NCI-H2227 treated with DMSO at 0.1 percent for 48 hours (cell line): ENCODE measurements at places on chromosomes 2 and 18.

DNA sequence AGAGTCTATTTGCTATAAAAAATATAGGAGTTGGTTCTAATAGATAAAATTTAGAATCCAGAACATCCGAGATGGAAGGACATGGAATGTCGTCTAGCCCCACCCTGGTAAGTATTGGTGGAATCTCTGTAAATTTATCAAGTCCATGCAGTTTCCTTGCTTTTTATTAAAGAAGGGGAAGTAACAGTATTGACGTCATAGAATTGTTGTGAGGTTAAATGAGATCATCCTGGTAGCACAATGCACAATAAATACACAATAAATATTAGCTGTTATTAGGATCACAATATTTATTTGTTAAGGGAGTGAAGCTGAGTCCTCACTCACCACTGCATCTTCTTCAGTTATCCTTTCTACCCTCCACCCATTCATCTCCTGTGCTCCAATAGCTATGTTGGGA lies 16.7 kb upstream of the TMEM177 start:
- DNase-seq, result no peak

DNA sequence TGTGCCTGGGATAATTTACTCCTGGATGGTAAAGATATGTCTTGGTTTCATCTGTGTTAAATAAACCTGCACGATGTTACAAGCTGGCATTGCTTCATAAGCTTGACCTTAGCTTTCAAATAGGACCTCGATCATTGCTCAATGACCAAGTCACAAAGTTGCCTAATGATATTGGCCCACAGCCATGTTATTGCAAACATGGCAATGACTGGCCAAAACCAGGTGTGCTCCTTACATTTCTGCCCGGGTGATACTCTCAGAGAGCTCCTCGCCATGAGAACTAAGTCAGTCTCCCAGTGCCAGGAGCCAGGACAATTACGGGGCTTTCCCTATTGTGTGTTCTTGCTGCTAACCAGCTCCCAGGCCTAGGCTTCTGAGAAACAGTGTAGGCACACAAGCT lies 72.5 kb upstream of the CYP1B1 start:
- no peak for DNase-seq

GRCh38 chr2:41180387-41180786 lies 728.5 kb upstream of the SLC8A1 start:
- DNase-seq, result no peak

- no peak for DNase-seq
Measured at GRCh38 chr2:38200598-38200997, 124.6 kb upstream of the CYP1B1 start.

GRCh38 chr2:234825616-234826015 lies 126.2 kb upstream of the SH3BP4 start:
- DNase-seq, result no peak

DNA sequence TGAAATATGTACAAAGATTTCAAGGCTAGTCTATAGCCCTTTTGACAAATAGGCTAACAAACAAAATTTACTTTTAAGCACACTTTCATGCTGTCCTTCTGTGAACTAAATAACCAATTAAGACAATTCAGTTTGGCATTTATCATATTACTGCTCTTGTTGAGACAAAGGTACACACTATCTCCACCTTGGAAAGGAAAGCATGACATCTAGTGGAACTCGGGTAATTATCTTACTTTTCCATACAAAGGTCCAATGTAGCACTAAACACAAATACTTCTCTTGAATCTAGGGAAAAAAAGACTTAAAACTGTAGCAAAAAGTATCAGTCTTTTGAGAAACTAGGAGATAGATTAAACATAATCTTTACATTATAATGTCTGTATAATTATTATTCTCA lies 125.0 kb upstream of the CD226 start:
- DNase-seq, result no peak

GRCh38 chr2:207956771-207957170 lies 68.6 kb downstream of the PLEKHM3 start:
- DNase-seq, result no peak

DNA sequence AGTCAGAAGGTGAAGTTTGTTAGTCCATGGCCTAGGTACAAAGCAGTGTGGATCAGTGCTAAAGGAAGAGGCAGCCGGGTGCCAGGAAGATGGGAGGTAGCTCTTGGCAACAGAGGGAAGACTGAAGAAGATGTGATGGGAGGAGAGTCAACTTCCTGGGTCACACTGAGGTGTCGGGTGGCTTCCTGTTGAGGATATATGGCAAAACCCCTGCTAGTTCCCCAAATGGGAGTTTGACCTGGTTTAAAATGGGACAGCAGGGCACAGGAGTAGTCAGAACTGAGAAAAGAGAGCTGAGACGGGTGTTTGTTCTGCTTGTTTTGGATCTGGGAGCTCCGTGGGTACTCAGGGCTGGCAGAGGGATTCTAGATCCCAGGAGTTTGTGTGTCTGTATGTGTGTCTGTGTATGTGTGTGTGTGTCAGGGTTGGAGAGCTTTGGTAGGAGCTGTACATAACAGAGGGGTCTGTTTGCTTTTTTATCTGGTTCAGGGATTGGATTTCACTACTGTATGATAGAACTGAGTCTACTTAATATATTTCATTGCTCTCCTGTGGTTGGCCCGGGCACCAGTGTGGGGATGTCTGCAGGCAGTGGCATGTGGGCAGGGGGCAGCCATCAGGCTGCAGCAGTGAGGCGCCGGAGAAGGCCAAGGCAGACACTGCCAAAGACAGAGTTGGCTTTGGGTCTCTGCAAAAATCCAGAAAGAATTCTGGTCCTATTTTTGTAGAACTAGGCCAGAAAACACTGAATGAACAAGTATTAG lies 17.1 kb downstream of the MXD1 start:
- DNase-seq, result no peak

- DNase-seq, result no peak
Measured at GRCh38 chr2:46008091-46008870, 288.9 kb upstream of the EPAS1 start.

DNA sequence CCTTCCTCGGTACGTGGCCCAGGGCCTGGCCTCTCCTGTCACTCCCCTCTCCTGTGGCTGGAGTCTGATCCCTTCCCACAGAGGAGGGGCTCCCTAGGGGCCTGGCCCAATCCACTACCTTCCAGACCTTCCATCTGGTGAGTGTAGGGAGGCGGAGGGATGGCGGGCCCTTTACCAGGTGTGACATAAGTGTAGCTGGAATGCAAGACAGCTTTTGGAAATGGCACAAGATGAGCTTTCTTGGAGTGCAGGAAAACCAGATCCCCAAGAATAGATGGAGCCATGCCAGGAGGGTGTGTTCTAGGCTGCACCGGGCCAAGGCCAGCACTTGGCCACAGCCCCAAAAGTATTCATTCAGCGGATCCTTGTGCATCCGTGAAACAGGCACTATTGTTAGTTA lies 30.1 kb downstream of the IGFBP5 start:
- DNase-seq, result no peak

DNA sequence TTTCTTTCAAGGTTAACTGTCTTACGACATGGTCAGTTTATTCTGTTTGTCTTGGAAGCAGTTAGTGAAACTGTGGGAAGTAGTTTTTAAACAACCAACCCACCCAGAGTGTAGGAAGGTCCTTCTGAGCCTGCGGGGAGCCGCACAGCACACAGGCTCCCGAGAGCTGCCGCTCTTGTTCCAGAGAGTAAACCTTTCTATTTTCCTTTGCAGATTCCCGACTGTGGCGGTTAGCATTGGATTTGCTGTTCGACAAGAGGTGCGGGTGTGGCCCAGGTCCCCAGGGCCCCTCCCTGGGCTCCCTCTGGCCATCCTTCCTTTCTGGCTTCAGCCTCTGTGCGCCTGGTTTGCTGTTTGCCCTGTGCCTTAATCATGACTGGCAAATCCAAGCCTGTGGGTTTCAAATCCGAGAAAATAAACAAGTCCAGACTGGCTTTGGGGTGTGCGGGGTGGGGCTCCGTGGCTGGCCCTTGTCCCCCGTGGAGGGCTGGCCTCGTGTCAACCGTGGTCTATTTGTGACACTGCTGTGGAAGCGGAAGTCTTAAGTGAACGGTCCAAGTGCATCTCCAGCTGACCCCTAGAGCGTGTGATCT lies 30.7 kb downstream of the IMPA2 start:
- no peak for DNase-seq

DNA sequence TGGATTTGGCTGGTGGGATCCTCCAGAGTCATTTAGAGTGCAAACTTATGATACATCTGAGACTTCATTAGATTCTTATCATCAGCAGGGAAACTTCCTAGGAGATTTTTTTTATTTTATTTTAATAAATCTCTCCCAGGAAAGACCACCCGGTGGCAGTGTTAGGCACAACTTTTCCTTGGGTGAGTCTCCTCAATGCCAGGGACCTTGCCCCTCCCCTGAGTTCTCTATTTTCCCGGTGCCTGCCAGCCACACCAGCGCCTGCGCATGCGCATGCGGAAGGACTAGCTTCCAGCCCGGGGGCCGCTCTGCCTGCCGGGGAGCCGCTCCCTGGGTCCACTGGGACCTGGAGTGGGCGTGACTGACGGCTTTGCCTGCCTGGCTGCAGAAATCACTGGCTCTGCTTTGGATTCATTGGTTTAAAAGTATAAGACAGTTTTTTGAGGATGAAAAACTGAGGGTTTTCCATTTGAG lies 86.6 kb downstream of the TMEM182 start:
- peak; percentile 90 for DNase-seq

- no peak for DNase-seq
Measured at GRCh38 chr18:79857082-79857671, 59.4 kb downstream of the KCNG2 start.

GRCh38 chr2:68216454-68217310 lies 35.6 kb downstream of the PPP3R1 start:
- DNase-seq, result no peak

GRCh38 chr2:74439373-74439772 lies 2.4 kb downstream of the RTKN start:
- no peak for DNase-seq

- DNase-seq, result peak; percentile 80
Measured at GRCh38 chr2:210195101-210195852, 24.1 kb upstream of the KANSL1L start.

GRCh38 chr2:25109822-25110221 lies 58.6 kb downstream of the POMC start:
- no peak for DNase-seq

DNA sequence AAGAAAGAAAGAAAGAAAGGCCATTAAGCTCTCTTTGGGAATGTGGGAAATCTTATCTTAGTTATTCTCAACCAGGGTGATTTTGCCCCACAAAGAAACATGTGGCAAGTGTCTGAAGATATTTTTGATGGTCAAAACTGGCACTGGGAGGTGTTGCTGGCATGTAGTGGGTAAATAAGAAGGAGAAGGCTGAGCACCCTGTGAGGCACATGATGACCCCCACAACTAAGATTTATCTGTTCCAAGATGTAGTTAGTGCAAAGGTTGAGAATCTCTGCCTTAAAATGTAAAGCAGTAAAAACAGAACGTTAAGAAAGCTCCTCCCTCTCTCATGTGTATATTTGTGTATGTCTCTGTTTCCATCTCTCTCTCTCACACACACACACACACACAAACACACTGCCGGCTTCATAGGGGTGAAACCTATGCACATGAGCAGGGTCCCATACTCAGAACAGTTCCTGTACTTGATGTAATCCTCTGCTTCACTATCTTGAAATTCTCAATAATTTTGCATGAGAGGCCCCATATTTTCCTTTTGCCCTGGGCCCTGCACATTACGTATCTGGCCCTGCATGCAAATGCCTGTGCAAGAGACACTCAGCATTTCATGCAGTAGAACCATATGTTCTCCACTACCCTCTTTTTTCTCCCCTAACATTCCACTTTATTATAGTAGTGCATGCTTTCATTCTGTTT lies 94.3 kb downstream of the MREG start:
- no peak for DNase-seq

DNA sequence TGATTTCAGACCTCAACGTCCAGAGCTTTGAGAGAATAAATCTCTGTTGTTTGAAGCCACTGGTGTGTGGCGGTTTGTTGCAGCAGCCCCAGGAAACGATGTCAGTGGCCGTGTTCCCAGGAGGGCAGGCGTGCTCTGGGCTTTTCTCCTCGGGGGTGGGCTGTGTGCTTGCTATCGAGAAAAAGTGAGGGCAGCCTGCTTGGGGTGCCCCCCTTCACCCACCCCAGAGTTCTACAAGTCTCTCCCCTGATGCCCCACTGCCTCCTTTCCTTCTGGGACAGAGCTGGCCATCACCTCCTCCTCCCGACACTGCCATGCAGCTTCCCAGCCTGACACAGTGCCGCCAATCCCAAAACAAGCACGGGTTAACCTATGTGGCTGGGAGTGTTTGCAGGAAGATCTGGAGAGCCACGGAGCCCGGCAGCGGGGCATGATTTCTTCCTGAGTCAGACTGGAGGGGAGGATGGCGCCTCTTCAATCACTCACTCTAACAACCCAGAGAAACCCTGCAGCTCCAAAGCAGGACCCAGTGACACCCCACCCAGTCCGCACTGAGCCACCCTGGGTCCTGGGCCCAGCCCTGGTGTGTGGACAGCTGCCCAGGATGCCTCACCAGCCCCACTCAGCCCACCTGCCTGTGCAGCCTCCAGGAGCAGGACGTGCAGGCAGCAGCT lies 213.7 kb upstream of the RAB6C start:
- DNase-seq, result no peak

GRCh38 chr2:20351555-20352229 lies 1.0 kb upstream of the PUM2 start:
- DNase-seq, result no peak

- peak; percentile 99 for DNase-seq
Measured at GRCh38 chr2:49261781-49262180, 107.5 kb upstream of the FSHR start.

DNA sequence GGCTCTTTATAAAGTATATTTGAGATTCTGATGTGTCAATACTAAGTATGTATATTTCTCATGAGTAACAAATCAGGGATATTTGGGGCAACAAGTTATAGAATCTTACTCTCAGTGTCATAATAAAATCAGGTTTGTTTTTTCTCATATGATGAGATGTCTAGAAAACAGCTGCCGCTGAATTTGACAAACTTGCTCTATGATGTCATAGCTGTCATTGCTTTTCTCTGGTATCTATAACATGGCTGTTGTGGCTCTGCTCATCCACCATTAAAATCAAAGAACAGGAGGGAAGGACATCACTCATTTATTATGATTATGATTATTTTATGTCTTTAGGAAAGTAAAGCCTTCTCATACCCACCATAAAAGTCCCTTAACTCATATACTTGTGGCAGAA lies 417.2 kb upstream of the LRRTM4 start:
- DNase-seq, result no peak

- no peak for DNase-seq
Measured at GRCh38 chr2:98014379-98014778, 18.6 kb upstream of the TMEM131 start.

DNA sequence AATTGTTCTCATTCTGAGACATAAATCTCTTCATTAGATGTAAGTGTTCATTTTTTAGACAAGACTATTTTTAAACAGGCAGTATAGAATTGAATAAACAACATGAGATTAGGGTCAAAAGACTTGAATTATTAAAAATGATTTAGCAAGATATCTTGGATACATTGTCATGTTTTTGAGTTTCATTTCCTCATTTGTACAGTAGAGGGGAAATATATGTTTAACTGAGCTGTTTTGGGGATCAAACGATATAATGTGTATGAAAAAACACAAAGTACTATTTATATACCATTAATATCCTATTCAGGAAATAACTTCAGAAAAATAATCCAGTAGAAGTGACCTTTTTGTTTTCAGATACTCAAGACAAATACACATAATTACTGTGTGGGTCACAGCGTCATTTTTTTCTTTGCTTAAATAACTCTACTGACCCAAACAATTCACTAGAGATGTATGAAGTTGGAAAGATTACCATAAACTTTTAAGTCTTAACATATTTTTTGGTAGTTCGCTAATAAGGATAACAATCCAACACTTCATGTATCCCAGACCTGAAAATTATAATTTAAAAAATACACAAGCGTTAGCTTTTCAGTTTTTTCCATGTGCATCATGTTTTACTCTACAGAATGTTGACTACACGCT lies 896 bp upstream of the ASXL3 start:
- no peak for DNase-seq

- DNase-seq, result no peak
Measured at GRCh38 chr2:205785507-205786260, 103.4 kb downstream of the NRP2 start.
